ENCODE measurements at places on chromosomes 4 and X.

DNA sequence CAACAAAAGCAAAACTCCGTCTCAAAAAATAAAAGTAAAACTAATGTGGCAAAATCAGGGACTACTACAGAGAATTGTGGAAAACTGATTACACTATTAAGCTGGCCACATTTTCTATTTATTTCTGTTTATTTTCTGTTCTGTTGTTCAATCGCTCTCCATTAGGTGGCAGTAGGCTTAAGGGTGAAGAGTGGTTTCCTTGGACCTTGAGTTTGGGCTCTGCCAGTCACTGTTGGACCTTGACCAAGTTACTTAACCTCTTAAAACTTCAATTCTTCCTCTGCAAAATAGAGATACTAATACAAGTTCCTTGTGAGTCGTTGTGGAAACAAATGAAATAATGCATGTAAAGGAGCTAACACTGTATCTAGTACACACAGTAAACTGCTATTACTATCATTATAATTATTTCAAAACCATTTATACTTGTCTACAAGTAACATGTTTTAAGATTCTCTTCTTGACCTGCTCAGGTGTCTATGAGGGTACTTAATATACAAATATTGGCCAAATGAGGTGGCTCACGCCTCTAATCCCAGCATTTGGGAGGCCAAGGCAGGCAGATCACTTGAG is 15.2 kb downstream of the HSD17B11 start:
- H3K27ac ChIP-seq, result no peak overlapping the region
- no peaks in the 10 kb centered on the region for H3K4me1 ChIP-seq
- no peak overlapping the region for H3K4me3 ChIP-seq
- no peak for DNase-seq
- no peaks in the 10 kb centered on the region for H3K27me3 ChIP-seq
- peaks cover 32% of the 10 kb centered on the region for H3K36me3 ChIP-seq

DNA sequence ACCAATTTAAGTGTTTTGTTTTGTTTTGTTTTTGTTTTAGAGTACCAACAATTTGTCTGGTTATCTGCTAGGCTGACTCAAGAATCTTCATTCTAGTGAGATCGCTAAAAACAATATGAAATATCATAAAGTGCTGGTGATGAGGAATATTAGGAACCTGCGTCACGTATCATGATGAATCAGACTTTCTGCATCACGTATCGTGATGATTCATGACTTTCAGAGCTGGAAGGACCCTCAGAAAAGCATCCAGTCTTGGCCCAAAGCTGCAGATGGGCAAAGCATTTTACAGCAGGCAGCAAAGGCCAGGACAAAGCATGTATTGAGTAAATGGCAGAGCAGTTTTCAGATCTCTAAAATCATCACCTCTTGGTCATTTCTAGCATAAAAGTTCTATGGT is 278.0 kb upstream of the BOD1L1 start:
- H3K4me3 ChIP-seq, result no peak overlapping the region
- no peak for DNase-seq
- H3K27ac ChIP-seq, result no peak overlapping the region
- H3K36me3 ChIP-seq, result no peaks in the 10 kb centered on the region
- no peaks in the 10 kb centered on the region for H3K27me3 ChIP-seq

GRCh38 chr4:38728631-38729141 is 54.1 kb downstream of the TLR10 start:
- DNase-seq, result no peak
- H3K27me3 ChIP-seq, result no peaks in the 10 kb centered on the region
- H3K4me1 ChIP-seq, result peaks cover 25% of the 10 kb centered on the region
- no peak overlapping the region for H3K4me3 ChIP-seq

- peaks cover 2% of the 10 kb centered on the region for H3K27me3 ChIP-seq
- no peak overlapping the region for H3K27ac ChIP-seq
- H3K4me3 ChIP-seq, result no peak overlapping the region
- no peaks in the 10 kb centered on the region for H3K36me3 ChIP-seq
- no peak for DNase-seq
Observed at GRCh38 chrX:69146739-69147138, 18.5 kb downstream of the PJA1 start.
